ENCODE measurements at places on chromosomes 11 and 22. TPM values are rescaled to one million over a fixed set of nuclear protein-coding genes. Genes with fewer than 3 reads are reported as not detected.

DNA sequence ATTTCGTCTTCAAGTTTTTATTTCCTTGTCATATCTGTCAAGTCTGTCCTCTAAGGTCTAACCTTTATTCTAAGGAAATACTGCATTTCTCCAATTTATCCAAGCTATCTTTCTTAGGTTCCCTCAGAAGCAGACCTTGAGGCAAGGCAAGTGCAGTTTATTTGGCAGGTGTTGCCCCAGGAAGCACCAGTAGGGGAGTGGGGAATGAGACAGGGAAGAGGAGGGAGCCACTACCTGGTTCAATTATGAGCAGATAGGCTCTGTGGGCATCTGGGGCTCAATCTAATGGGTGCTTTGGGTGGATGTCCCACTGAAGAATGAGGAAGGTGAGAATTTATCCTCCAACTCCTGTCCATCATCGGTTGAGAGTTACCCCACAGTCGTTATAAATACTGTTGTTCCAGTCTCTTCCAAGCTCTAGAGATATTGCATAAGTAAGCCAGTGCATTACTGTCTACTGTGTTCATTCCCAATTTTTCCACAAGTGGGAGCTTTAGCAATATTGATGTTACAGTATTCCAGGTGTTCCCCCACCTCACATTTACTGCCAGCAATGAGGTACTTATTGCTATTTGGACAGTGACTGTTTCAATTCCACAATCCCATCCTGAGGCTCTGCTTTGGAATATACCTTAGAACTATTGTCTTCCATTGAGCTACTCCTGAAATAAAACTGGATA lies 154.9 kb upstream of the CEP126 start:
- DNase-seq = no peak

- DNase-seq = no peak
Observed at GRCh38 chr11:13869398-13869886, 93.1 kb upstream of the SPON1 start.

GRCh38 chr11:117459979-117460300 lies 132.3 kb downstream of the CEP164 start:
- DNase-seq = no peak

DNA sequence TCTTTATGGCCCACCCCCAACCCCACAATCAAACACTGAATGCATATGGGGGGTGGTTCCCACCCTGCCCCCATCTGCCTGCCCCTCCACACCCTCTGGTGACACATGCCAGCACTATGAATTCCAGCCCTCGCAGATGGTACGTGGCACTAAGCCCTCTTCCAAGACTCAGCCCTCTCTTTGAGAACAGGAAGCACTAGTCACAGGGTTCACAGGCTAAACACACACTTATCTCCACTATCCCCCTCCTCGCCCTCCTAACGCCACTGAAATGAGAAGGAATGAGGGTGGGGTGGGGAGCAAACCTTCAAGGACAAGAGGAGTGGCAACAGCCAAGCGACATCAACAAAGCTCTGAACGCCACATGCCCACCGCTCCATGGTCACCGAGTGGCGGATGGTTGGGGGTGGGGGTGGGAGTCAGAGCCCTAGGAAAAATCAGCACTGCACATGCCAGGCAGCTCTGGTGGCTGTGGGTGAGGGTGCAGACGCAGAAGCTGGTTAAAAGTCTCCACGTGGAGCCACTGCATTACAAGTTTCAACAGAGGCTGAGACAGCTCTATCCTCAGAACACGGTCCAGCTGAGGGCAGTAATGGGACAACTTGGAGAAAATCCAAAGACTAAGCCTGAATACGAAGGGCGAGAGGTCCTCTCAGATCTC lies 33.6 kb downstream of the TMEM184B start:
- peak; percentile 91 for DNase-seq

Gene NAALAD2
- 7.9 TPM for total RNA-seq

Gene RASSF10
- total RNA-seq = not detected

DNA sequence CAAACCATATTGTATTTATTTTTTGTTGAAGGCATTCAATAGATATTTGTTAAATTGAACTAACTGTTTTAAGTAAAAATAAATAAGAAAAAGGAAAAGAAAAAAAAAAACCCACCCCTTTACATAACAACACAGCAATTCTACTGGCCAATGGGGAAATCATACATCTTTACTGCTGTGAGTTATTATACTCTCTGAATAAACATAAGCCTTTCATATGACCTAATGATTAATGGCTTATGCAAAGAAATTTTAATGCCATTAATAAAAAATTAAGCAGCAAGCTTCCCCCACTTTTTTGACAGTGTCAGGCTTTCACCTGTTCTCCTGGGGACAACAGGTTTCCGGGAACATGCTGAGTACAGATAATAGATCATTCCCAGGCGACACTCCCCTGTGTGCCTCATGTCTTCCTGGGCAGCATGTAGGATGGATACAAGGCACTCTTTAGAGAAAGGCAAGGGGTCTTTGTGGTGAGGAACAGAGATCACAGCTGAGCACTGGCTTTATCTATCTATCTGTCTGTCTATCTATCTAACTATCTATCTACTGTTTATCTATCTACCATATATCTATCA lies 676.0 kb downstream of the NTM start:
- DNase-seq = no peak

GRCh38 chr11:119361056-119361787 lies 14.7 kb upstream of the MFRP start:
- peak; percentile 45 for DNase-seq

DNA sequence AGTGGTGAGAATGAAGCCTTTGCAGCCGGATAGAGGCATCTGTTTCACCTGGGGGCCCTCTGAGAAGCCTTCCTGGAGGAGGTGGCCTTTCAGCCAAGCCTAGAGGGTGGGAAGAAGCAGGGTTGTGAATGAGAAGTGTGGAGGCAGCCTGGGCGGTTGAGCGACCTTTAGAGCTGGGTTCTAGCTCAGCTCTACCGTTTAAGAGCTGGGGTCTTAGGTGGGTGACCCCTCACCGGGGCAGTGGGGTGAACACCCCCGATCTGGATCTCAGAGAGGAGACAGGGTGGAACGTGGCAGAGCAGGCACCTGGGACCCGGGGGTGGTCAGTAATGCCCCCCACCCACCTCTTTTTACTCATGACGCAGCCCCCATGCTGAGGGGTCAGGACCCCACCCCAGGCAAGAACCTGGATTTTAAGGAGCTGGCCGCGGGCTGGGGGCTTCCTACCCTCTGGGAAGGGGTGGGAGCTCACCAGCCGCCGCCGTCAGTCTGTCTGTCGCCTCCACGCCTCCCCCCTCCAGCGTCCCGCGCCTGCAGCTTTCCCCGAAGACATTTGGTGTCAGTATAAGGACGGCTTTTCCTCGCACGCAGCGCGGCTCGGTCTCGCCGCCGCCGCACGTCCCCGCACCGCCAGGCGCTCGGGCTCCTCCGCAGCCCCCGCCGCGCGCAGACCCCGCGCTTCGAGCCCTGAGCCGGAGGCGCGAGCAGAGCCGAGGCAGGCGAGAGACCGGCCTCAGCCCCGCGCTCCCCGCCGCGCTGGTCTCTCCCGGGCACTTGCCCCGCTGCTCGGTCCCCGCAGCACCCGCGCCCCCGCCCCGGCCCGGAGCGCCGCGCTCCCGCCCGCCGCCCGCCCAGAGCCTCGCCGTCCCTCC lies 13.3 kb upstream of the CACNA1I start:
- DNase-seq = no peak

All from fibroblast of the aortic adventitia (primary cell).